Left cardiac atrium (tissue), 4 donors: ENCODE measurements at places on chromosomes 1 and 21. TPM values are rescaled to one million over a fixed set of nuclear protein-coding genes. Genes with fewer than 3 reads are reported as not detected.

GRCh38 chr21:35294231-35294898 lies 245.3 kb upstream of the RUNX1 start:
- no peak for DNase-seq

DNA sequence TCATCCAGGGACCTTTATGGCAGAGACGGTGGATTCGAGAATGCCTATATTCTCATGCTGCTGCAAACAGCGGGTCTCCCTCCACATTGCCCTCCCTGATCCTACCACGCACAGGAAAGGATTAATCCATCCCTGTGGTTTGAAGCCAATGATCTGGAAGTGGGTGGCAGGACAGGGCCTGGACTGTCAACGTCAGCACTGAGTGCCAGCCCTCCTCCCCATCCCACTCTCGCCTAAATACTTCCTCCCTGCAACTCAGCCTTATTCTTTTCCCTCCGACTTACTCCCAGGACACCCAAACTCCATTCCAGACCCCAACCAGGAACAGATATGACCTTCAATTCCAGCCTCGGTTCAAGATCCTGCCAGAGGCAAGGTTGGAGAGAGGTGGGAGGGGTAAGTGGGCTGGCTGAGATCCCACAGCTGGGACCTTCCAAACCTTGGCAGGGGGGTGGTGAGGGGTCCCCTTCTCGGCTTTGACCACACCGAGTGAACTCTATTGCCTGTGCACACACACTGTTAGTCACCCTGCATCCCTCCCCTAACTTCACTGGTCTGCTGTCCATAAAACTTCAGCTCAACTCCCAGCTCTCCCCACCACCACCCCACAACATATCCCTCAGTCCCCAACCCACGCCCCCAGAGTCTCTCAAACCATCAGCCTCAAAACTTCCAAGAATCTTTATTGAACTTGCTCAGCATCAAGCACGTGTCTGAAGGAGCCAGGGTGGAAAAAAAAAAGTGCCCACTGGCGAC lies 2.4 kb upstream of the S100A5 start:
- no peak for DNase-seq

DNA sequence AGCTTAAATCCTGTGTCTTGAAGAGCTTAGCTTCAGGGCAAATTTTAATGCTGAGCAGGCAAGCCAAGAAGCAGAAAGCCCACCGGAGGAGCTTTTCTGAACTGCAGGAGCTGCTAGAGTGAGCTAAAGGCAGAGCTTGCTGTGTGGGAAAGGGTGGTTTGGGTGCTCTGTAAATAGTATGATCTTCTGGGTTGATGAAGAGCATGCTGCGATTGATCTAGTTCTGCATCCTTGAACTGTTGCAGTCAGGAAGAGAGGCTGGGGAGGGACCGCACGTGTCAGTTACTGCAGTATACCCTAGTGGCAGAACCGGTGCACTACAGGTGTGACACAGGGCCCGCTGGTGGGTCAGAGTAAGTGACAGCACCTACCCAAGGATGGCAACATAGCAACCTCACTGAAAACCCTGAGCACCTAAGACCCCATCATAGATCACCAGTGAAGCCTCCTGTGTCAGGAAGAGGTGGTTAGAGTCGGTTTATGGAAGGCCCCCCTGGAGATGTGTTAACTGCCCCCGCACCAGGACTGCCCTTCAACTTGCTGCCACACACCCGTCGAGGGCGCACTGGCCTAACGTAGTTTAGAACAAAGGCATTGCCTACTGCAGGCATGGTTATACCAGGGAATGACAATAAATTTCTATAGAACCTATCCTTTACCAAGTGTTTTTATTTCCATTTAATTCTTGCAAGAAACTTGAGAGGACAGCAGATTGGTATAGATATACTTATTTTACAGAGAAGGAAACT lies 146.0 kb upstream of the KIAA0040 start:
- no peak for DNase-seq

UBE2Q1 gene
- total RNA-seq: 45.8 TPM

CLCNKA gene
- total RNA-seq: 0.38 TPM

UBL4B gene
- total RNA-seq: not detected

FAM72B gene
- total RNA-seq: 0.68 TPM
